ENCODE measurements at places on chromosomes 16 and 17.

DNA sequence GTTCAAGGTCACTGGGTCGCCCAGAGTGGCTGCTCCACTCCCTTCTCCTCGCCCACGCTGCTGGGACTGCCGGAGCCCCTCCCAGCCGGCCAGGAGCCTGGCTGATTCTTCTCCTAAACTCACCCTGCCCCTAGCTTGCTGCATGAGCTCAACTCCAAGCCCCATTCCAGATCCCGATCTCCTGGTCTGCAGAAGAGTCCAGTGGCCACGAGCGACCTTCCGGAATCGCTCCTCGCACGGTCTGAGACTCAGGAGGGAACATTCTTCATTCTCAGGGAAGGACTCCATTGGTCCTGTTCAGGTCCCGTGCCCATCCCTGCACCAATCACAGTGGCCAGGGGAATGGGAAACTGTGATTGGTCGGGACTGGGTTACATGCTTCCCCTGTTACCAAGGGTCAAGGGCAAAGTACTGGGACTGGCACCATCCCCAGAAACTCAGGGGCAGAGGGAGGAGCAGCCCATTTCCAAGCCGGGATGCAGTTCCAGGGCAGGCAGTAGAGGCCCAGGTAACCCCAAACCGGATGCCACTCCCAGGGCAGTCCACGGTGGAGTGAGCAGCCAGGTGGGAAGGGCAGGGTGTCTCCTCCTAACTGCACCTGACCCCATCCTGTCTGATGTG lies 24.5 kb upstream of the CIBAR2 start:
- peak; percentile 56 for DNase-seq
- H3K4me3 ChIP-seq: no peak overlapping the region
- no peak overlapping the region for H3K27ac ChIP-seq
- no peaks in the 10 kb centered on the region for H3K4me1 ChIP-seq
- H3K36me3 ChIP-seq: no peaks in the 10 kb centered on the region
- no peaks in the 10 kb centered on the region for H3K27me3 ChIP-seq

DNA sequence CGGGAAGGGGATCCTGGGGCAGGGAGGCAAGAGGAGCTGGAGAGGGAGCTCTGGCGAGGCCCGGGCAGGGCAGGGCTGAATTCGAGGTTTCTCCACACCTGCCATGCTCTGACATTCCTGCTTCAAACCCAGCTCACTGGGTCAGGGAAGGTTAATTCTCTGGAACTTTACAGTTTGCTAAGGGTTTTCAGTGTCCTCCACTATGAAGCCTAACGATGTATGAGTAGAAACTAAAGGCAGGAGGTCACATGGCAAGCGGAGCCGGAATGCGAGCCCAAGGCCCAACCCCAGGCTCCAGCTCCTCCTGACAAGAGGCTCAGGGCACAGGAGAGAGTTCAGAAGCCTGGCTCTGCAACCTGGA lies 29.2 kb downstream of the DCAKD start:
- H3K4me1 ChIP-seq: no peaks in the 10 kb centered on the region
- H3K27me3 ChIP-seq: peaks cover 14% of the 10 kb centered on the region
- H3K27ac ChIP-seq: no peak overlapping the region
- H3K4me3 ChIP-seq: no peak overlapping the region

- no peaks in the 10 kb centered on the region for H3K27me3 ChIP-seq
- no peak overlapping the region for H3K4me3 ChIP-seq
- H3K36me3 ChIP-seq: peaks cover 1% of the 10 kb centered on the region
- H3K4me1 ChIP-seq: no peaks in the 10 kb centered on the region
- DNase-seq: no peak
Measured at GRCh38 chr16:69784586-69784985, 22.5 kb downstream of the WWP2 start.

DNA sequence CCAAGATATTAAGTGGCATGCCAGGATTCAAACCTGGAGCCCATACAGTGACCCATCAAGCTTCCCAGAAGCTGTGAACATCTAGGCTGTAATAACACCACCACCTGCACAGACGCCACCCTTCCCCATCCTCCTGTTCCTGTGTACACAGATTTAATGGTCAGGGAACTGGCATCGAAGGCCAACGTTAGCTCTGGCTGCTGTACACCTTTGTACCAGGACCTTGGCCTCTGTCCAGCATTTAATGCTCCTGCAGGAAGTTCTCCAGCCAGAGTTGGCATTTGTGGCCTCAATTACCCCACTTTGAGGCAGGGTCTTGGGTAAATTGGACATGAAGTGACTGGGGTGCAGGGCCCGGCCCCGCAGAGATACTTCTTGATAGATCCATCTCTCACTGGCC lies 49.3 kb downstream of the SCNN1B start:
- H3K36me3 ChIP-seq: no peaks in the 10 kb centered on the region
- no peaks in the 10 kb centered on the region for H3K27me3 ChIP-seq
- H3K4me3 ChIP-seq: no peak overlapping the region
- no peak for DNase-seq
- no peak overlapping the region for H3K27ac ChIP-seq
- H3K4me1 ChIP-seq: no peaks in the 10 kb centered on the region

GRCh38 chr17:75909051-75909811 lies 4.5 kb upstream of the MRPL38 start:
- no peak for DNase-seq
- no peak overlapping the region for H3K27ac ChIP-seq
- H3K4me1 ChIP-seq: no peaks in the 10 kb centered on the region
- H3K4me3 ChIP-seq: no peak overlapping the region
- no peaks in the 10 kb centered on the region for H3K27me3 ChIP-seq

- H3K27ac ChIP-seq: peak overlapping the region; percentile 71
- no peak for DNase-seq
- peaks cover 12% of the 10 kb centered on the region for H3K4me1 ChIP-seq
- H3K4me3 ChIP-seq: peak overlapping the region; percentile 56
Measured at GRCh38 chr17:14301279-14302090, 604 bp downstream of the HS3ST3B1 start.

DNA sequence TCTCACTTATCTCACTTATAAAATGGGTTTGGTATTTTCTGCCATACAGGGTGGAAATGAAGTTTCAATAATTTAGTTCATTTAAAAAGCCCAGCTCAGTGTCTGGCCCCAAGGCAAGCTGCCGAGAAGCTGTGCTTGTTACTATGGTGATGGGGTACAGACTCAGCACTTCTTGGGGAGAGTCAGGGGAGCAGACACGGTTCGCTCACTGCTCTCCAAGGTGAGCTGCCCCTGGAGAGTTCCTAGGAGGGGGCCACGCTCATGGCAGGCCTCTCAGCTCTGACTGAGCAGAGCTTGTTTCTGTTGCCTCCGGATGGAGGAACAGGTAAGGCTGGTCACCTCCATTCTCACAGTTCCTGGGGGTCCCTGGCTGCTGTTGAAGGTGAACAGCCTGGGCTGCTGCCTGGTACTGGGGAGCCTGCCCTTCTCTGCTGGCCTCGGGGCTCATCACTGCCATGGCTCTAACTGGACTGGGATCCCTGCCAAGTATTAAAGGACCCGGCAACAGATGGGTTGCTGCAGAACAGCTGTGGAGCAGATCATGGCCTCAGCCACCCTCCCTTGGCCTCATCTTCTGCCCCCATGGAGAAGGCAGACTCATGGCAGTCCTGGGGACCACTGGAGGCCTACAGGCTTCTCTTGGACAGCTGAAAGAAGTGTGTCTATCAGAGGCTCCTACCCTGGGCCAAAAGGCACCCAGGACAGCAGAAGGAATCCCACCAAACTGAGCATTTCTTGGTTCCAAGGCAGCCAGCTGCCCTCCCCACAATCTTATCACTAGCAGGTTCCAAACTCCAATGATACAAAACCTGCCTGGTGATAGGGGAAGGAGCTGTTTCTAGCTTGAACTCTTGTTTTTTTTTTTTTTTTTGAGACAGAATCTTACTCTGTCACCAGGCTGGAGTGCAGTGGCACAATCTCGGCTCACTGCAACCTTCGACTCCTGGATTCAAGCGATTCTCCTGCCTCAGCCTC lies 25.9 kb upstream of the SPATA32 start:
- no peak overlapping the region for H3K27ac ChIP-seq
- H3K4me1 ChIP-seq: no peaks in the 10 kb centered on the region
- H3K4me3 ChIP-seq: no peak overlapping the region

GRCh38 chr16:27894386-27894785 lies 169.1 kb downstream of the GSG1L start:
- H3K27me3 ChIP-seq: no peaks in the 10 kb centered on the region
- no peak overlapping the region for H3K4me3 ChIP-seq
- H3K27ac ChIP-seq: no peak overlapping the region
- no peaks in the 10 kb centered on the region for H3K4me1 ChIP-seq
- DNase-seq: no peak

DNA sequence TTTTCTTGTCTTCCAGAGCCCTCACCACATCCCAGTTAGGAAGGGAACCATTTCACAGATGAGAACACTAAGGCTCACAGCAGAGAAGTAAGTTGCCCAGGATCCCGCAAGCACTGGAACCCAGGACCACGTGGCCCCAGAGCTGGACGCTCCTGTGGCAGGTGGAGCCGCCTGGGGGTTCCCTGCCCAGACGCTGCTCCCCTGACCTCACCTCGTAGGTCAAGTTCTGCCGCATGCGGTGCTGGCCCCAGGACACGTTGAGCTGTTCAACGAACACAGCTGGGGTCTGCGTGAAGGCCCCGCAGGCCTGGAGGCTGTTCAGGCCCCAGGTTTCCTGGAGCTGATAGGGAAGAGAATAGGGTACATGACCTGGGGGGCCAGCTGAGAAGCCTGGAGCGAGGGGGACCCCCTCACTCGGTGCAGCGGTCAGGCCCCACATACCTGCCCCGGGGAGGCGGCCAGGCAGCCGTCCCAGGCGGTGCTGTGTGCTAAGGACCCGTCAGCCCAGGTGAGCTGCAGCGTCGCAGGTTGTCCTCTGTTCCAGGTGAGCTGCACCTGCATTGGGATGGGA lies 54.1 kb downstream of the RMI2 start:
- H3K27ac ChIP-seq: no peak overlapping the region
- H3K36me3 ChIP-seq: no peaks in the 10 kb centered on the region
- H3K4me3 ChIP-seq: no peak overlapping the region

- peak; percentile 50 for DNase-seq
- H3K4me3 ChIP-seq: peak overlapping the region; percentile 87
- no peaks in the 10 kb centered on the region for H3K27me3 ChIP-seq
- no peaks in the 10 kb centered on the region for H3K36me3 ChIP-seq
- H3K27ac ChIP-seq: peak overlapping the region; percentile 66
Measured at GRCh38 chr17:80034791-80035686, 633 bp downstream of the TBC1D16 start.

GRCh38 chr17:42122371-42123303 lies at the start of gene HSPB9:
TSS of gene HSPB9 (plus strand) at chr17:42122804. CDS start at chr17:42122851, 47 bp downstream.
- peaks cover 10% of the 10 kb centered on the region for H3K36me3 ChIP-seq
- H3K4me1 ChIP-seq: peaks cover 2% of the 10 kb centered on the region
- no peaks in the 10 kb centered on the region for H3K27me3 ChIP-seq
- peak; percentile 86 for DNase-seq
- no peak within 1 kb of the TSS for H3K27ac ChIP-seq

- H3K36me3 ChIP-seq: no peaks in the 10 kb centered on the region
- no peaks in the 10 kb centered on the region for H3K4me1 ChIP-seq
- H3K27me3 ChIP-seq: peaks cover 20% of the 10 kb centered on the region
- H3K27ac ChIP-seq: no peak overlapping the region
Measured at GRCh38 chr16:28059841-28060575, 3.5 kb downstream of the GSG1L start.

- no peak overlapping the region for H3K4me3 ChIP-seq
- no peaks in the 10 kb centered on the region for H3K4me1 ChIP-seq
- no peak for DNase-seq
- no peak overlapping the region for H3K27ac ChIP-seq
Measured at GRCh38 chr17:15650741-15651582, 31.5 kb upstream of the FBXW10B start.

DNA sequence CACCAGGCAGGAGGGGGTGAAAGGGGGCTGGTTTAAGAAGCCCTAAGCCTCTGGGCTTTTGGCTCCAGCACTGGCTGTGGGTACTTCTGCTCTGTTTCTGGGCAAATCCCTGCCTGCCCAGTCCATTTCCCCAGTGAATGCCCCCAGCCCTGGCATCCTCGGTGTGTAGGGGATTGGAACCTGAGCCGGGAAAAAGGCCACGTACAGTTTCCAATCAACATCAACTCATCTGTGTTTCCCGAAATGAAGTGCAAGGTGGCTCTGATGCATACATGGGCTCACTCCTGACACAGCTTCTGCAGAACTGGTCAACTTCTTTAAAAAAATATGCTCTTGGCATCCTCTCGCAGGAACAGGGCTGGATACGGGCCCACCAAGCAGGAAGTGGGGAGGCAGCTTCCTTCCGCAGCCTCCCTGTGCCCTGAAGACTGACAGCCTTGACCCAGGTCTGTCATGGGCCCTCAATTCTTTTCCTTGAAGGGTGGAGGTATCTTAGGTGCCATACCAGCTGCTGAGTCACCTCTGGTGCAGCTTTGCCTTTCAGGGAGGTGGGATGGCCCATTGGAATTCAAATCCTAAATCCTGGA lies 73.3 kb downstream of the N4BP1 start:
- no peaks in the 10 kb centered on the region for H3K27me3 ChIP-seq
- no peaks in the 10 kb centered on the region for H3K4me1 ChIP-seq
- peak overlapping the region; percentile 4 for H3K27ac ChIP-seq
- H3K36me3 ChIP-seq: peaks cover 2% of the 10 kb centered on the region
- DNase-seq: no peak
- no peak overlapping the region for H3K4me3 ChIP-seq

- no peaks in the 10 kb centered on the region for H3K4me1 ChIP-seq
- H3K4me3 ChIP-seq: no peak overlapping the region
- no peak overlapping the region for H3K27ac ChIP-seq
- H3K36me3 ChIP-seq: no peaks in the 10 kb centered on the region
Measured at GRCh38 chr17:76131051-76131691, 9.9 kb downstream of the FOXJ1 start.

All from mesendoderm (in vitro differentiated cells).